Astrocyte (in vitro differentiated cells and primary cell): ENCODE measurements at places on chromosomes 1 and 21. TPM values are rescaled to one million over a fixed set of nuclear protein-coding genes. Genes with fewer than 3 reads are reported as not detected.

- peaks cover 14% of the 10 kb centered on the region for H3K4me1 ChIP-seq
- H3K27me3 ChIP-seq: no peaks in the 10 kb centered on the region
- H3K4me3 ChIP-seq: no peak overlapping the region
- no peaks in the 10 kb centered on the region for H3K36me3 ChIP-seq
Observed at GRCh38 chr21:14991957-14992356, 72.8 kb downstream of the NRIP1 start.

DNA sequence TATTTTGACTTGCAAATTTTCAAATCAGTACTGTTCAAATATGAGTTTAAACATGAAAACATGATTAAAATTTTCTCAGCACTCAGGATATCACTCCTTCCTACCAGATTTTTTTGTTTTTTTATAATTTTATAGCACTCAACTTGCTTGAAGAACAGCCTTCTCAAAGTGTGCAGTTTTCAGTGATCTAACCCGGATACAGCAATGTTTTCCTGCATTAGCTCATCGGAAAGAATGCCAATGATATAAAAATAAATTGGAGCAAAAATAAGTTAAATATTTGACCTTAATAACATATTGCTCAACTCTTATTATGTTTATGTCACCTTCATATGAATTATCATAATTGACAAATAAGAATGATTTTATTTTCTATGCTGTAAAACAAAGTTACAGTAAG lies 766.8 kb downstream of the USP25 start:
- H3K27ac ChIP-seq: no peak overlapping the region
- H3K36me3 ChIP-seq: no peaks in the 10 kb centered on the region
- no peaks in the 10 kb centered on the region for H3K27me3 ChIP-seq
- H3K4me3 ChIP-seq: no peak overlapping the region

GRCh38 chr1:48017716-48018115 lies 20.5 kb upstream of the TRABD2B start:
- peak; percentile 41 for DNase-seq
- no peaks in the 10 kb centered on the region for H3K36me3 ChIP-seq
- H3K27me3 ChIP-seq: no peaks in the 10 kb centered on the region
- H3K4me1 ChIP-seq: no peaks in the 10 kb centered on the region

GRCh38 chr21:44416193-44416592 lies 39.1 kb upstream of the LRRC3 start:
- no peak overlapping the region for H3K4me3 ChIP-seq
- no peaks in the 10 kb centered on the region for H3K36me3 ChIP-seq
- DNase-seq: no peak
- no peak overlapping the region for H3K27ac ChIP-seq
- H3K27me3 ChIP-seq: no peaks in the 10 kb centered on the region

- H3K4me3 ChIP-seq: no peak overlapping the region
- no peaks in the 10 kb centered on the region for H3K27me3 ChIP-seq
- H3K36me3 ChIP-seq: no peaks in the 10 kb centered on the region
- DNase-seq: peak; percentile 95
Observed at GRCh38 chr1:12143631-12144155, 23.1 kb upstream of the TNFRSF1B start.

GRCh38 chr21:32380940-32381339 lies 11.9 kb downstream of the URB1 start:
- no peak overlapping the region for H3K4me3 ChIP-seq
- no peaks in the 10 kb centered on the region for H3K27me3 ChIP-seq
- no peak for DNase-seq
- H3K4me1 ChIP-seq: peaks cover 19% of the 10 kb centered on the region

GRCh38 chr21:36663033-36663855 lies 35.7 kb upstream of the SIM2 start:
- H3K4me1 ChIP-seq: no peaks in the 10 kb centered on the region
- no peak for DNase-seq
- no peak overlapping the region for H3K27ac ChIP-seq
- H3K27me3 ChIP-seq: peaks cover 25% of the 10 kb centered on the region
- H3K4me3 ChIP-seq: no peak overlapping the region

GRCh38 chr1:8373125-8373524 lies 55.2 kb downstream of the SLC45A1 start:
- peak overlapping the region; percentile 81 for H3K27ac ChIP-seq
- no peak for DNase-seq
- H3K4me3 ChIP-seq: no peak overlapping the region

DNA sequence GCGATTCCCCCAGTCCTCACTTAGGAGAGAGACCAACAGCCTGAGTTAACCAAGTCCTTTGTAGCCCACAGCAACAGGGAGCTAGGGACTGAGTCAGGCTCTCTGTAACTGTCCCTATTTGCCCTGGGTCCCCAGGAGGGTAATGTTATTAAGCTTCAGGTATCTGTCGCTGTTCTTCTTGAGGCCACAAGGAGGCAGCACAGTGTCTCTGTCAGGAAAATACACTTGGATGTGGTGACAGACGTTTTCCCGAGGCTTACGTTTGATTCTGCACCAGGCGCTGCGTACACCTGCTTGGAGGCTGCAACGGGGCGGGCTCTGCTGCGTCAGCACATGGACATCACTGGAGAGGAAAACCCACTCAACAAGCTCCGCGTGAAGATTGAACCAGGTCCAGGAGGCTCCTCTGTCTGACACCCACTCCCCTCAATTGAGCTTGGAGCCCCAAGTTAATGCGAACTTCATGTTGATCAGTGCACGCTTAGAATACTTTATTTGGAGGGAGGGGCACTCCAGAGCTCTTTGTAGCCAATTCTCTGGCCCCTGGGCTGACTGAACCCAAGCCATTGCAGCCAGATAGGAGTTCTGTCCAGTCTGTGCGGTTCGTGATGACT lies 10.7 kb upstream of the ELF3 start:
- no peak overlapping the region for H3K4me3 ChIP-seq
- no peaks in the 10 kb centered on the region for H3K4me1 ChIP-seq
- peaks cover 56% of the 10 kb centered on the region for H3K36me3 ChIP-seq
- DNase-seq: no peak
- H3K27ac ChIP-seq: no peak overlapping the region

DNA sequence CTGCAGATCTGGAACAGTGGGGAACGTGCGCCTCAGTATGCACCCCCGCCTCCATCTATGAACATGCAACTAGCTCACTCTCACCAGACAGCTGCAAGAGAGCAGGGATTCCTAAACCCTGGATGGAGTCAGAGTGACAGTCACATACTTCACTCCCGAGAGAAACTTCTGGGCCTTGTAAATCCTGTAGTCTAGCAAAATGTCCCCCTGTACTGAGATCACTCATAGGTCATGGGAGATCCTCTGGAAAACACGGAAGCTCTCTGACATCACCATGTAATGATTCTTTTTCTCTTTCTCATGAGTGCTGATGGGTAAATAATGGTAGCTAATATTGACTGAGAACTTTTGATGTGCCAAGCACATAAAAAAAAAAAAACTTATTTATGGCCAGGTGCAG lies 23.4 kb upstream of the TARDBP start:
- H3K4me3 ChIP-seq: no peak overlapping the region
- no peak for DNase-seq
- peaks cover 19% of the 10 kb centered on the region for H3K27me3 ChIP-seq
- no peaks in the 10 kb centered on the region for H3K36me3 ChIP-seq
- no peak overlapping the region for H3K27ac ChIP-seq

DNA sequence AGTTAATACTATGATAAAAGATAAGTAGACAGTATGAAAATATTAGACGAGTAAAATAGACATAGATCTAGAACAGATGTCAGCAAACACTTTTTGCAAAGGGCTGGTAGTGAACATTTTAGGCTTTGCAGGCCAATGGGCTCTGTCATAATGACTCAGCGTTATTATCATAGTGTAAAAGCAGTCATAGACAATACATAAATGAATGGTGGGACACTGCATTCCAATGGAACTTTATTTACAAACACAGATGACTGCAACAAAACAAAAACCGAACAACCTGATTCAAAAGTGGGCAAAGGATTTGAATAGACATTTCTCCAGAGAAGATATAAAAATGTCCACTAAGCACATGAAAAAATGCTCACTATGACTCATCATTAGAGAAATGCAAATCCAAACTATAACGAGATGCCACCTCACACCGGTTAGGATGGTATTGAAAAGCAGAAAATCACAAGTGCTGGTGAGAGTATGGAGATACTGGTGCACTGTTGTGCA lies 7.3 kb downstream of the GSTM5 start:
- H3K4me3 ChIP-seq: no peak overlapping the region
- DNase-seq: peak; percentile 43
- H3K27ac ChIP-seq: peak overlapping the region; percentile 8
- H3K36me3 ChIP-seq: no peaks in the 10 kb centered on the region

GRCh38 chr1:88043834-88044233 lies 640.2 kb upstream of the PKN2 start:
- no peak overlapping the region for H3K4me3 ChIP-seq
- H3K27me3 ChIP-seq: no peaks in the 10 kb centered on the region
- no peaks in the 10 kb centered on the region for H3K36me3 ChIP-seq
- H3K27ac ChIP-seq: no peak overlapping the region

DNA sequence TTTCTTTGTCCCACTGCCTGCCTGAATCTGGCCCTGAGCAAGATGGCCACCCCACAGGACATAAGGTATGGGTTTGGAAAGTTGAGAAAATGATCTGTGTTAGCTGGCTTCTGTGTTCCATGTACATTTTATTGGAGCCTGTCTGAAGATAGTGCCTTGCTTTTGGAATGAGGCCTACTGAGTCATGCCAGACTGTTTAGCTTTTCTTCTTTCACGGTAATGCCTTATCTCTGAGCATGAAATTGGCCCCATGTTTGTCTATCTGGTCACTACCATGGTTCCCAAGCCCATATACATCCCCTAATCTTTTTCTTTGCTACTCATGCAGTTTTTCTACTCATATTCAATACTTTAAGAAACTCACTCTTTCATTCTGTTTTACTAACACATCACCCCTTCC lies 85.1 kb upstream of the LMO4 start:
- peaks cover 10% of the 10 kb centered on the region for H3K4me1 ChIP-seq
- H3K36me3 ChIP-seq: no peaks in the 10 kb centered on the region
- peak; percentile 90 for DNase-seq
- H3K27ac ChIP-seq: no peak overlapping the region
- no peak overlapping the region for H3K4me3 ChIP-seq

DNA sequence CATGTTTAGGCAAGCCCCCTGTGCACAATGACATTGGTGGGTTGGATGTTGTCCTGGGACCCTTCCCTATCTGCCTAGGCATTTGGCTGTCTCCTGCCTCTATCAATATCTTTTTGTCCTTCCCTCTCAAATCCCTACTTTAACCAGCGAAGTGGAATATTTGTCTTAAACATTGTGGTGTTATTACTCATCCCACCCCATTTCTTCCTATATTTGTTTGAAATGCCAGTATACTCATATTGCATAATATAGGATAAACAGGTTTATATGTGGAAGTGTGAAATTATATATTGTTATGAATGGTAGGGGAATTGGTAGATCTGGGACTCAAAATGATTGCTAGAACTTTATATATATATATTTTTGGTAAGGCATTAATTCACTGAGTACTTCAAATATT lies 80.0 kb downstream of the ADGRL2 start:
- H3K4me3 ChIP-seq: no peak overlapping the region
- H3K27me3 ChIP-seq: no peaks in the 10 kb centered on the region
- H3K4me1 ChIP-seq: peaks cover 18% of the 10 kb centered on the region

- no peaks in the 10 kb centered on the region for H3K36me3 ChIP-seq
- H3K4me3 ChIP-seq: no peak overlapping the region
- peaks cover 15% of the 10 kb centered on the region for H3K27me3 ChIP-seq
Observed at GRCh38 chr1:31243501-31244286, 4.0 kb upstream of the NKAIN1 start.

GRCh38 chr1:177490036-177490639 lies 319.4 kb downstream of the BRINP2 start:
- H3K27ac ChIP-seq: no peak overlapping the region
- H3K4me1 ChIP-seq: no peaks in the 10 kb centered on the region
- H3K36me3 ChIP-seq: no peaks in the 10 kb centered on the region
- no peak for DNase-seq
- no peak overlapping the region for H3K4me3 ChIP-seq
- H3K27me3 ChIP-seq: no peaks in the 10 kb centered on the region

DNA sequence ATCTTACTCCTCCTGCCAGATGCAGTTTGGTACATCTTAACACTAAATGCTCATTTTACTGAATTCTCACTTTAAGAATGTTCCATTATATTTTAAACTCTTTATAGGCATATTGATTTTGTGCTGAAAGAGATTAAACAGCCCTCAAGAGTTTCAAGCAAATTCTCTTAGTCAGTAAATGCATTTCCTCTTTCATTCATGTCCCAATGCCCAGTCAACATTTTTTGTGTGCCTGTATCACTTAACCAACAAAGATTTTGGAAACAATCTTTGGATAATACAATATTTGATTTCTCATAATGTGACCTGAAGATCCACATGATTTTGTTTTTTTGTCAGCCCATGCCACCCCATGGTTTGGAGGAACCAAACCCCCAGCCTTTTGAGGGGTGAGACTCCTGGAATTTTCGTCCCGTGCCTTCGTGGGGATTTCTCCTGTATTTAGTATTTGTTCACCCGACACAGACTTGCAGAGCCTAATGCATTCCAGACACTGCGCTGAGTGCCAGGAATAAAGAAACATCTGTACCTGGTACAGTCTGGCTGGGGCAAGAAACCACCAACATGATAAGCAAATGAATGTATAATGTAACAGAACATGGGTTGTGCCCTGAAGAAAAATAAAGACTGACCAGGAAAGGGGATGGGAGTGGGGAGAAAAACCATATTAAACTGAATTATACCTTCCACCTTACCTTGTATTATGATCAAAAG lies 47.1 kb upstream of the ETS2 start:
- H3K27ac ChIP-seq: no peak overlapping the region
- H3K4me1 ChIP-seq: peaks cover 18% of the 10 kb centered on the region
- DNase-seq: no peak
- no peaks in the 10 kb centered on the region for H3K36me3 ChIP-seq

DNA sequence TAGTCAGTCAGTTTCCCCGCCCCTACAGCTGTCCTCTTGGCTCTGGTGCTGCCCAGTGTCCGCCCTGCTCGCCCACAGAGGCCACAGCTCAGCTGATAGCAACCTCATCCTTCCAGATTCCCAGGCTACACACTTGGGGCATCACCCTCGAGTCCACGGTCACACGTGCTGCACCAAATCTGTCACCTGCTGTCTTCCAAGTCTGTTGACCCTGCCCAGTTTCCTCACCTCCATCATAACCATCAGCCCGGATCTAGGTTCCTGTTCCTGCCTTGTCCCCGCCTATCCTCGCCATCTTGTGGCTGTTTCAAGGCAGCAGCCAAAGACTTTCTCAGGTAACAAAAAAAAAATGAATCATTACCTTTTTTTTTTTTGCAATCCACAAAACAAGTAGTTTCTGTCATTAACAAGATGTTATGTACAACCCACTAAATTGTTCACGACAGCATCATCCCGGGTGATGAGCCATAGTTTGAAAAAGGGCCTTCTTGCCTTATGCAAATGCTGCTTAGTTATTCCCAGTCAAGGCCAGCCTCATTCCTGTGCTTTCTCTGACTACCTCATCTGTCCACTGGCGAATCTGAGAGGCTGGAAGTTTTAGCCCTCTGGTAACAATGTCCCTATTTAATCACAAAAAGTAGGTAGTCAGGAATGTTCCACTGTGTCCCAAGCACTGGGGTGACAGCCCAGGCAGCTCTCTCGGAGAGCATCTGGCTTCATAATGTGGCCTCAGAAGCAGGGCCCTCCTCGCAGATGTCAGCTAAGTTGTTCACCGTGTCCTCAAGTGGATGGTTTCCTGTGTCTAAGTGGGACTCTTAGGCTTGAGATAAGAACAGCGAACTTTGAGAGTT lies 4.9 kb upstream of the MIIP start:
- H3K27me3 ChIP-seq: no peaks in the 10 kb centered on the region
- DNase-seq: peak; percentile 61
- peak overlapping the region; percentile 59 for H3K27ac ChIP-seq

CRYAA gene
- total RNA-seq: not detected in 2 replicates

HNRNPCL4 gene
- not detected in 2 replicates for total RNA-seq

OR2L8 gene
- not detected in 2 replicates for total RNA-seq

PCP4 gene
- 0.68 TPM in 1 of 2 replicates, not detected in the other for total RNA-seq

PRKAB2 gene
- 48.5 and 49.0 TPM in 2 replicates for total RNA-seq

OR2W3 gene
- 4.0 and 5.9 TPM in 2 replicates for total RNA-seq

HSPA6 gene
- 0.65 and 0.68 TPM in 2 replicates for total RNA-seq

FCGR2B gene
- not detected in 2 replicates for total RNA-seq

LIN28A gene
- total RNA-seq: 16.7 and 43.7 TPM in 2 replicates
